CMK (cell line): ENCODE measurements at places on chromosomes 4 and X.

DNA sequence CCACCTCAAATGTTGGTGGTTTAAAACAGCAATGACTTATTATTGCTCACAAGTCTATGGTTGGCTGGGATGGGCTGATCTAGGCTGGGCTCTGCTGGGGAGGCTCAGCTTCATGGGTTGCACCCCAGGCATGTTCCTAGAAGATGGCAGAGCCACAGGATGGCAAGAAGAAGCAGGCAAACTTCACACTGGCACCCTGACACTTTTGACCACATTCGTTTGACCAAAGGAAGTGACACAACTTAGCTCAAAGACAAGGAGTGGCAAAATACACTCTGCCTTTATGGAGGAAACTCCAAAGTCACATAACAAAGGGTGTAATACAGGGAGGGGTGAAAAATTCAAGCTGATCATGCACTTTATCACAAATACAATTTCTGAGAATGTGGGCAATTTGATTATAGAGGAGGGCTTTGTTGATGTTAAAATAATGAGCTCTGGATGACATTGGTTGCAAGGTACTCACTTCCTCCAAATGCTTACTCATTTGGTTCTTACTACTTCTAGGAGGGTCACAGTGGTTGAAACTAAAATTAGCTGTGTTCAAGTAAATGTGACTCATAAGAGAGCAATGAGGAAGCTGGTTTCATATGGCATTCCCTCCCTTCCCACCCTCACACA is 249.2 kb upstream of the RPS6KA3 start:
- no peak for DNase-seq

- no peak for DNase-seq
Observed at GRCh38 chr4:41361794-41362526, 105.2 kb downstream of the UCHL1 start.

DNA sequence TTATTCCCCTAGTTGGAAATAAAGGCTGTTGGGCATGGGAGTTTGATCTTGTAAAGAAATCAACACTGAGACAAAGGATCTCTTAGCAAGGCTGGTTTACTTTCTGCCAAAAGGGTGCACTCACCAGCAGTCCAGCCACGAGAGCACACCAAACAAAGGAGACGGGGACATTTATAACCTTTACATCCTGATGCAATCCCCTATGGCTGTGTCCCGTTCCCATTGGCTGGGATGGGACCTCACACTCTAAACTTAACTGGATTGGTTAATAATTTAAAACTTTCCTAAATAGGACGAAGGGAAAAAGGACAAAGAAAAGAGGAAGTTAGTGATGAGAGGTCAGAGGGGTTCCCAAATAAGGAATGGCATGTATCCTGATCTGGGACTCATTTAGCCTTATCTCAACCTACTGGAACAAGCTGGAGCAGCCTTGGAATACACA is 17.9 kb downstream of the METAP1 start:
- no peak for DNase-seq

DNA sequence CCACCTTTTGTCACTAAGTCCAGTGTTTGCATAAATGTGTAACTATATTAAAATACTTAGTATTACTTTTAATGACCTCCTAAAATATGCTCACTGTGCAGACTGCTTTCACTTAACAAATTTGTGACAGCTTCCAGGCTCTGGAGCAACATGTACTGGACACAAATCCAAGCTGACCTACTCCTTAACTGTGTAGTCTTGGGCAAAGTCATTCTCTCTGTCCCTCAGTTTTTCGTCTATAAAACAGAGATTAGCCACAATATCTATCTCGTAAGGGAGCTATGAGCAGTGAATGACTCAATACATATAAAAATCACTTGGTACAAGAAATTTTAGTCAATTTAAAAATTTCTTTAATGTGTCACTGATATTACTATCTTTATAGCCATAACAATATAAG is 20.4 kb upstream of the RAB40A start:
- no peak for DNase-seq

- no peak for DNase-seq
Observed at GRCh38 chrX:12370497-12370986, 232.3 kb downstream of the FRMPD4 start.

GRCh38 chrX:148991502-148991901 is 491.1 kb downstream of the AFF2 start:
- DNase-seq, result no peak
